ENCODE measurements at places on chromosomes 4 and X.

GRCh38 chr4:53196882-53197771 lies 168.7 kb downstream of the SCFD2 start:
- DNase-seq, result peak; percentile 87

DNA sequence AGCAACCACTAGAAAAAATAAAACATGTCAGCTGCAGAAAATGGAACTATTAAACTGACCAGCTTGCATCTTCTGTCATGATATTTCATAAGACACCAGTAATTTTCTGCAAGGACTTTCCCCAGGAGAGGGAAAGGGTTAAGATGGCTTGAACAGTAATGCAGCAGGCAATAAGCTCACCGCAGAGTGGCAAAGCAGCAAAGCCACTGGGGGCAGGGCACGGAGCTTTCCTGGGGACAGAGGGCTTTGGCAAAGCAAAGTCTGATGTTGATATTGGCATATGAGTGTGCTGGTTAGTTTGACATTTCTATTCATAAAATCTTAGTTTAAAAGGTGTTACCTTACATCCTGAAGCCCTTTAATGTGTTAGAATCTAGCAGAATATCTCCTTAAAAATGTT lies 55.1 kb upstream of the NAP1L5 start:
- DNase-seq, result no peak

DNA sequence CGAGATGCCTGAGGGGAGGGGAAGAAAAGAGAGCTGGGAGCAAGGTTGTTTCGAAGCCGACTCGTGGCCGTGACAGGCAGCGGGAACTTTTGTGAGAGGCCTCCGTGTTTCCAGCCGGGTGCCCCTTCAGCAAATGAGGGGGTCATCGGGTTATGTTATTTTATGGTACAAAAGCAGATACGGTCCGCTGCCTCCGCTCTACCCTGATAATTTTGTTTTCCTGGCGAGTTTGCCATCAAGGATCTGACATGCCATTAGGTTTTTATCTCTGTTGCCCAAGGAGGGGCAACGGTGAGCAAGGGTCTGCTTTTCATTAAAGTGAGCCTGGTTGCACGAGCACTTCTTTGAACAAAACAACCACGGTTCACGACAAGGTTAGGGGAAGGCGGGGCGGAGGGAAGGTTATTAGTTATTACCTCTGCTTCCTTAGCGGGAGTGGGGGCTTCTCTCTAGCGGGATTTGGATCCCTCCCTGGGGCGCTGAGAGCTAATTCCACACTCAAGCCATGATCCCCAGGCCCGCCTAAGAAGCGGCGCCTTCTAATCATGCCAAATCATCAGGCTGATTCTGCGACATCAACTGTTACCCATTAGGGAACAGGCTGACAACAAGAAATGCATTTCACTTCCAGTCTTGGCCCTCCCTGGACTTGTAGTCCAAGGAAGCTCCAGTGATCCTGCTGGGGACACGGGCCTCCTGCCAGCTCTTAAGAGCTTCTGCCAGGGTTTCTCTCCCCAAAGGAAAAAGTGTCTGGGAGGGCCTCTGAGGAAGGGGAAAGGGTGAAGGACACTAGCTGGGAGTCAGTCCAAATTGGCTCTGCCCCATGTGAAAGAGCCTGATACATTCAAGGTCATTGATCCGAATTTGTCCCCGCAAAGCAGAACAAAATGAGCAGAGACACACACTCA lies 617.7 kb downstream of the MID1IP1 start:
- DNase-seq, result no peak

DNA sequence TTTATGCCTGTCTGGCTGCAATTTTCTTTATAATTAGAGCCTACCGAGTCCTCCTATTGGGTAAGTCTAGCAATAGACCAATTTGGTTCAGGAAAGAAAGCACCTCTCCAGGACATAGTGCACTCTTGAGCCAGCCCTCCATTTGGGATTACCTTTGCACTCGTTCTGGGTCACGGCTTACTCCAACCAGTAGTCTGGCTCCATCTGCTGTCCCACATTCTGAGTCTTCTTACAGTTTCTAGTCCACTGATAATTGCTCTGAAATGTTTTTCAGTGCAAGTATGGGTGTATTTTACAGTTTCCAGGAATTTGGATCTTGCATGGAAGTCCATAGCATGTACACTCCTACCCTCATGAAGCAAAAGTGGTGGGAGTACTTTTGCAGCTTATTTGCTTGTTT lies 34.8 kb upstream of the USP51 start:
- no peak for DNase-seq

- no peak for DNase-seq
These were observed 12.2 kb upstream of the WDR1 start for GRCh38 chr4:10128761-10129160.

DNA sequence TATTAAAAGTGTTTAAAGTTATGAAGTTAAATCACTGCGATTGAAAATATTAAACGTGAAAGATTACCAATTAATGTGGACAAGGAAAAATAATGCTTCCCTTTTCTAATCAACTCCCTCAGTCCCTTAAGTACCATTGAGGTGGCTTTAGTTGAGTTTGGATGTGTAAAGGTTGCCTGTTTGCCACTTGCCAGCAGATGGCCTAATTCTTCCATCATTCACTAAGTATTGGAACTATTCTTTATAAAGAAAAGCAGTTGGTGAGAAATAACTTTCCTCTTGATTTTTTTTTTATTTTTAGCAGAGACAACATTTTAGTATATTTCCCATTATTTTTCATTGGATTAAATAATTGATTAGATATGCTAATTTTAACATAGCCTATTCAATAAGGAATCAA lies 295.9 kb upstream of the TACR3 start:
- no peak for DNase-seq

- DNase-seq, result peak; percentile 18
These were observed 186.5 kb downstream of the MSL3 start for GRCh38 chrX:11944501-11944900.

DNA sequence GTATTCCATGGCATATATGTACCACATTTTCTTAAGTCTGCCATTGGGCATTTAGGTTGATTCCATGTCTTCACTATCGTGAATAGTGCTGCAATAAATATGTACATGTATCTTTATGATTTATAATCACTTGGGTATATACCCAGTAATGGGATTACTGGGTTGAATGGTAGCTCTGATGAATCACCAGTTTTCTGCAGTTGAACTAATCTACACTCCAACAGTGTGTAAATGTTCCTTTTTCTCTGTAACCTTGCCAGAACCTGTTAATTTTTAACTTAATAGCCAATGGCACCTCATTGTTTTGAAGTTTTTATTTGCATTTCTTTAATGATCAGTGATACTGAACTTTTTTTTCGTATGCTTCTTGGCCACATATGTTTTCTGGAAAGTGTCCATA lies 152.5 kb downstream of the CCNG2 start:
- no peak for DNase-seq

DNA sequence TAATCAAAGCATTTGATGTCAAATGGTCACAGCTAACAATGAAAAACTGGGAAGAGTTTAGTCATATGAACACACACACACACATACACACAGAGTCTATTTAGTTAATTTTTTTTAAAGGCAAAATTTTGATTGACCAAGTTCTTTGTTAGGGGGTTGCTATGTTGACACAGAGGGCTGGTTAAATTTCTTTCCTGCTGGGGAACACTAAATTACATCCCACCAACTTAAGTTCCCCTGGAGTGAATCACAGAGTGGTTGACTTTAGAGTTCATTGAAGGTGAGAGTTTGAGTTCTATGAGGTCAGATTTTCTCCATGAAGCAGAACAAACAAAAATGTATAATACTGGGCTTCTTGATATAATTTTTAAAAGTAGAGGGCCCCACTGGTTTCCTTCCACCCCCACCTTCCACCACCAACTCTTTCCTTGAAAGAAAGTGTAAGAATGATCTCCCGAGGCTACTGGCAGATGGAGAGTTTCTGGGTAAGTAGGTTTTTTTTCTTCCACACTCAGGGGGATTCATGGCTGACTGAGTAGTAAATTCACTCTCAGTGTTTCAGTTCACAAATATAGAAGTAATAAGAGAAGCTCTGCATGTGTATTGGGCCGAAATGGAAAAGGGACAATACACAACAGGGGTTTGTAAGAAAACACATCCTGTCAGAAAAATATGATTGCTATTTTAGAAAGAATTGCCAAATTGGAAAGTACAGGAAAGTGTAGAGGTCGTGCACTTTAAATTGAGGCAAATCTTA lies 917.0 kb upstream of the LCORL start:
- DNase-seq, result no peak

DNA sequence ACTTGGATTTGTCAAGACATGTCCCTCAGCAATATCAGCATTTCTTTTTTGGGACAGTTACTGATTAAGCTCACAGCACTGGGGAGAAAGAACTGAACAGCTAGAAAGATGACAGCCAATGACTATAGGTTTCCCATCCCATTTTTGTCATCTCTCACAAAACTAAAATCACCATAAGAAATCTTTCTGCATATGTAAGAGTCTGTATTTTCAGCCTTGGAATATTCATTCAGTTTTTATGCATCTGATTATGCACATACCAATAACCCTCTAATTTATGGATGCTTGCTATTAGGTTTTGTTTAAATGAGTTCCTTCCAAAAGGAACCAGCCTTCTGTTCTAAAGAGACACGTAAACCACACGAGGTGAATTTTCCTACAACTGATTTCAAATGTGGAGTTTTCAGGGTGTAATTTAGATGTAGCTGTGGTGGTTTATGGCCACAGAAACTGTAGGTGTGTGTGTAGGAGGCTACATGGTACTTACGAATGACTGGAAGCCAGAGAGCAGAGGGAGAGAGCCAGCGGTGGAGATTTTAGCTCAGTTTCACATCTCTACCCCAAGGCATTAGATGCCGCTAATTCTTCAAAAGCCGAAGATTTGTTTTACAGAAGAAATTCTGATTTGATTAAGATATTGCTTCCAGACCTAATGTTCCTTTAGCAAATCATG lies 55.3 kb downstream of the AFF2 start:
- no peak for DNase-seq

DNA sequence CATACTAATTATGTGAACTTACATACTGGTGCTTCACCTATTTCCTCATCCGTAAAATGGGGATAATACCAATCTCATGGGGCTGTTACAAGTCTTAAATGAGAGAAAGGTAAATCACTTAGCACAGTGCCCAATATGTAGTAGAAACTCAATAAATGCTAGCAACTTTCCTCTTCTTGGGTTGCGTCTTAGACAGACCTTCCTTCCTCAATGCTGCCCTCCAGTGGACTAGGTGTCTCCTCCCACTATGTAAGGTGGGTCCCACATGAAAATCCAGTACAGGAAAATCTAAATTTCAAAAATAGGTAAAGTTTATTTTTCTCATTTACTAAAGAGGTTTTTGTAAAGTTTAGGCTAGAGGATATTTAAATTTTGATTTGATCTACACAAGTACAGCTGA lies 20.6 kb downstream of the ZDHHC9 start:
- no peak for DNase-seq

- DNase-seq, result no peak
These were observed 29.2 kb downstream of the SULT1E1 start for GRCh38 chr4:69830560-69831269.

- peak; percentile 72 for DNase-seq
These were observed 298.1 kb downstream of the ANKRD50 start for GRCh38 chr4:124414276-124415040.

DNA sequence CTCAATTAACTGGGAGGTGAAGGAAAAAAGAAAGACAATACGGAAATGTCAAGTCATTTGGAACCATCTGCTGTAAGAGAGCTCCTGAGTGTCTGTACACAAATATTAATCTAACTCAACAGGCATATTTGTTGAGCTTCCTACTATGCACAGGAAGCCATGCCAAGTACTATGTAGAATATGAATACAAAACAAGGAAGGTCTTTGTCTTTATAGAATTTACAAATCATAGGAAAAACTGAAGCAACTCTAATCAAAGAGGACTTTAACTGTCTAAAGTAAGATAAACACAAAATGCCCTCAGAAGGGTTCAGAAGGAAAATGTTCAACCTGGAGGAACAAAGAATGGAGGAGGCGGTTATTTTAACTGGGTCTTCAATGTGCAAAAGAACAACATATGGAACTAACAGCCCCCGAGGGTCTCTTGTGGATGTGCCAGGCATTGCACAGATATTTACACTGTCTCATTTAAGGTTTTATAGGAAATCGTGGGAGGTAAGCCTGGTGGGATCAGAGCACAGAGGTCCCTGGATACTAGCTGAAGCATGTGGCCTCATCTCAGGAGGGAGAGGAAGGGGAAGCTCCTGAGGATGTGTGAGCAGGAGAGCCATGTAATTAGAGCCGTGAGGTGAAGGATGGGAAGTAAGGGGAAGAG lies 5.8 kb downstream of the FAM114A1 start:
- DNase-seq, result no peak

- no peak for DNase-seq
These were observed 32.1 kb upstream of the SLC16A2 start for GRCh38 chrX:74389016-74389722.

- no peak for DNase-seq
These were observed 106.2 kb upstream of the IL13RA1 start for GRCh38 chrX:118621081-118621759.

GRCh38 chrX:23327104-23327503 lies 7.5 kb upstream of the PTCHD1 start:
- no peak for DNase-seq

GRCh38 chrX:152989292-152989658 lies 4.6 kb downstream of the PNMA5 start:
- no peak for DNase-seq

DNA sequence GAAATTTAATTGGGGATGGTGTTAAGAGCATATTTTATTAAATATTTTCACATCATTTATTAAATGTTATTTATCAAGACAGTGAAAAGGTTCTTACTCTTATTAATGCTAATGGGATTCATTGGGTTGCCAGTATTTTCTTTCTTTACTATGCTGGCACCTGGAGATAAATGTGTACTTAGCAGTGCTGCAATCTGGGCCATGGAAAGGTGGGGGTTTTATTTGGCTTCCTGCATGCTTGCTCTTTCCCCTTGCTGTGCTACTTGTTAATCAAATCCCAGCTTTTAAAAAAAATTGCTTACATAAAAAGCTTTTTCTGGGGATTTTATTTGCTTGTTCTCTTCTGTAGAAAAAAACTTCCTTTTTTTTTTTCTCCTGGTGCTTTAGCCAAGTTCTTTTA lies 48.3 kb downstream of the ZAR1 start:
- DNase-seq, result no peak

DNA sequence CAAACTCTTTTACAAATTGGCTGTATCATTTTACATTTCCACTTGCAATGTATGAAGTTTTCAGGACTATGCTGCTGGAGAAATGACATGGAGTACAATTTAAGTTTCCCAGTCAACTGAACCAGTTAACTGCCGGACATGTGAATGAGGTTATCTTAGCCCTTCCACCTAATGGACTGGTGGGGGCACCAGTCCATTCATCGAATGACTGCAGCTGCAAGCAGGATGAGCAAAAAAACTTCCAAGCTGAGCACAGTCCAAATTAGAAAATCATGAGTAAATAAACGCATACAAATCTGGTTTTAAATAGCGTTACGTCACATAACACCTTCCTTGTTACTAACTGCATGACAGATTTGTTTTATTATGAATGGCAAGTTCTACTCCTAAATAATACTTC lies 1131.5 kb downstream of the PCDH18 start:
- DNase-seq, result no peak

DNA sequence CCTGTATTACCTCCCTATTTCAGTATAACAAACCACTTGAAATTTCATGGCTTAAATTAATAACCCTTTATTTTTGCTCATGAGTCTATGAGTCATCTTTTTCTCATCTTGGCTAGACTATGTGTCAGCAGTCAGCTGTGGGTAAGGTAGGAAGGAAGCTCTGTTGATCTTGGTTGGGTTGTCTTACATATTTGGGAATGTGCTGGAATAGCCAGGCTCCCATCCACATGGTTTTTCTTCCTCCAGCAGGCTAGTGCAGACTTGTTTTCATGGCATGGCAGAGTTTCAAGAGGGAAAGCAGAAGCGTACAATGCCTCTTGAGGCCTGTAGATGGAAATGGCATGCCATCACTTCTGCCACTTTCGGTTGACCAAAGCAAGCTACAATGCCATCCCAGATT lies 89.7 kb downstream of the LINC00632 start:
- peak; percentile 3 for DNase-seq

- no peak for DNase-seq
These were observed 23.7 kb downstream of the FAM114A1 start for GRCh38 chr4:38891051-38891983.
